SW 1271 (cell line): ENCODE measurements at places on chromosomes 1 and 21.

- DNase-seq: no peak
These were observed 93.2 kb downstream of the CTH start for GRCh38 chr1:70504176-70504820.

DNA sequence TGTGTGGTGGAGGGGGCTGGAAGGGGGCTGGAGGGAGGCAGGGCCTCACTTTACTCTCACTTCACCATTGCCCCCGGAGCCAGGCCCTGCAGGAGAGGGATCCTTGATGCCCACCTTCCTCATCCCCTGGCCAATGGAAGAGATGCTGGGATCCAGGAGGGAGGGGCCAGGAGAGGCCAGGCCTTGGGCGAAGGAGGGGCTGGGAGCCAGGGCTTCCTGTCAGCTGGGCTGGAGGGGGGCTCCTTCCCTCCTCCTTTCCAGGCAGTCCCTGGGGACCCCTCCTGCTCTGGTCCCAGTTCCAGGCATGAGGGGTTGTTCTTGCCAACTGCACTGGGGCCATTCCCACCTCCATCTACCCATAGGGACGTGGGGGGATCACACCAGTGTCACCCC lies 5.7 kb downstream of the AHDC1 start:
- no peak for DNase-seq

GRCh38 chr1:54335755-54336108 lies 70.5 kb downstream of the SSBP3 start:
- DNase-seq: no peak

DNA sequence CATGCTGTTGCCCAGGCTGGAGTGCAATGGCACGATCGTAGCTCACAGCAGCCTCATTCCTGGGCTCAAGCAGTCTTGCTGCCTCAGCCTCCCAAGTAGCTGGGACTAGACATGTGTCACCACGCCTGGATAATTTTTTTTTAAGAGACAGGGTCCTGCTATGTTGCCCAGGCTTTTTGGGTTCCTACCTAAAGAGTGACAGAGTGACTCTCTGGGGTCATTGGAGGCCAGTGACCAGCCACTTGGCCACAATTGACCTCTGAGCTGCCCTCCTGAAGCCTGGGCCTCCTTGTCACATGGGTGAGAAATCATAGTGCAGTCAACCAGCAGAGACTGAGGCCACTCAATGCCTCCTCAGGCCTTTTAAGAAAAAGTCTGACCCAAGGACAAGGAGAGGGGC lies 5.7 kb downstream of the DIO1 start:
- no peak for DNase-seq
